ENCODE measurements at places on chromosomes 7 and 10.

GRCh38 chr7:43302773-43303460 lies 190.5 kb downstream of the HECW1 start:
- DNase-seq: no peak

DNA sequence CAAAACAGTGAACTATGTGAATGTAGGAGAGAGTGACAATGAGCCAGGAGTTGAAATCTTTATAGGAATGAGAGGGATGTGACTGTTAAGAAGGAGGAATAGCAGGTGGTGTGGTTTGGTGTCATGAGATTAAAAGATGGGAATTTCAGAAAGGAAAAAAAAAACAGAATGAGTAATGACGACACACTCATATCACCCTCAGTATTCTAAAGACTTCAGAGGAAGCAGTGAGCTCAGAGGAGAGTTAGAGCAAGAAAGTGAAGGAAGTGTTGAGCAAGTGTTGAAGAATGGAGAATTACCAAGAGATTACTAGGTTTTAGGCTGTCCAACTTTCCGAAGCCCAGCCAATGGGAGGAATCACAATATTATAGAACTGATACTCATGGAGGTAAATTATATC lies 220.5 kb upstream of the HGF start:
- DNase-seq: no peak

- no peak for DNase-seq
Measured at GRCh38 chr10:113485736-113486135, 67.1 kb upstream of the HABP2 start.

GRCh38 chr10:32417911-32418547 lies 27.9 kb upstream of the CCDC7 start:
- no peak for DNase-seq

DNA sequence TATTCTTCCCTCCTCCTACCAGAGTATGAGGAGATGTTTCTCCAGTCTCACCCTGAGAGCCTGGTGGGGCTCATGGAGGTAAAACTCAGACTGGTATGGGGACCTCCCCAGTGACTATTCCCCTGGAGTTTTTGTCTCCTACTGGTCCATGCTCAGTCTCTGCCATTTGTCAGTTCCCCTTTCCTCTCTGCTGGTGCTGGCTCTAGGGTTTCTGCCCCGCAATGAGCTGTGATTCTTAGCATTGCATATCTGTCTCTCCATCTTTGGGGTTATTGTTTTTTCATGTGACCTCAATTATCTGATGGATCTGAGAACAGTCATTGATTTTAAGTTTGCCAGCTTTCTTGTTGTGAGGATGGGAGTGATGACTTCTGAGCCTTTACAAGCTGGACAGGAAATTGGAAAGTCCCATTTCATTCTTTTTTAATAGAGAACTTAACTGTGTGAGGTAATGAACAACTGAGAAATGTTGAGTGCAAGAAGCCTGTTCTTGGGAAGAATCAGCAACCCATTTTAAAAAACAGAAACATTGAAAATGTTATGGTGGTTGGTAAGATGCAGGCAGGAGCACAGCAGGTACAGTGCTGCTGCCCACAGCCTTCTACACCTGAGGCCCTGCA lies 26.9 kb downstream of the NACAD start:
- DNase-seq: no peak

DNA sequence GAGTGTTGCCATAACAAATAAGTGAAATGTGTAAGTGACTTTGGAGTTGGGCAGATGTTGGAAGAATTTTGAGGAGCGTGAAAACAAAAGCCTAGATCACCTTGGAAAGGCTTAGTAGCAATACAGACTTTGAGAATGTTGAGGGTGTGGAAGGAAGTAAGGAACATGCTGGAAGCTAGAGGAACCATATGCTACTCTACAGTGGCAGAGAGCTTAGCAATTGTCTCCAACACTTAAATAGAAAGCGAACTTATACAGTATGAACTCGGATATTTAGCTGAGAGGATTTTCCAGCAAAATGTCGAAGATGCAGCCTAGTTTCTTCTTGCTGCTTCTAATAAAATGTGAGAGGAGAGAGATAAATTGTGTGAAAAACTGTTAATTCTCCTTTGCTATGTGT lies 271.2 kb downstream of the ADRA2A start:
- DNase-seq: no peak

DNA sequence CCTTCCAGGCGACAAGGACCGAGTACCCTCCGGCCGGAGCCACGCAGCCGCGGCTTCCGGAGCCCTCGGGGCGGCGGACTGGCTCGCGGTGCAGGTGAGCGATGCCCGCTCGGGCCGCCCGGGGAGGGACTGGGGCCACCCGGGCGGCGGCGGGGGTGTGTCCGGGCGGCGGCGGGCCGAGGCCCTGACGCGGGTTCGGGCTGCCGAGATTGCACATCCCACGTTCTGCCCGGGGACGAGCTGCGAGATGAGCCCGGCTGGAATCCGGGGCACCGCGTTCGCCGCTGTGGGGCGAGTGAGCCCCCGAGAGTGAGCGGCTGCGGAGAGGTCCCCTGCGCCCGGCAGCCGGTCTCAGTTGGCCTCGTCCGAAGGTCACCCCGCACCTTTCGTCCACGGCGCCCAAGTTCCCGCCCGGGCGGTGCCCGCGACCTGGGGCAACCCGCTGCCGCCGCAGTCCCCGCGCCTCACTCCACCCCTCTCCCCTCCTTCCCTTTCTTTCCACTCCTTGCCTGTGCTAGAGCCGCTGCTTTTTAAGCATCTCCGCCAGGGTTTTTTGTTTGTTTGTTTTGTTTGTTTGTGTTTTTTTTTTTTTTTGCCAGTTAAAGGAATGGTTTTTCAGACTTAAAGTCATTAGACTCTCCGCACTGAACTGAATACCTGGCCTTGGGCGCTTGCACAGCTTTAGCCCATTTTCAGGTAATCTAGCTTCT lies 515 bp downstream of the RALA start:
- no peak for DNase-seq

- no peak for DNase-seq
Measured at GRCh38 chr7:135239263-135239662, 5.6 kb downstream of the STRA8 start.

GRCh38 chr10:132740588-132740987 lies 45.4 kb downstream of the NKX6-2 start:
- no peak for DNase-seq

DNA sequence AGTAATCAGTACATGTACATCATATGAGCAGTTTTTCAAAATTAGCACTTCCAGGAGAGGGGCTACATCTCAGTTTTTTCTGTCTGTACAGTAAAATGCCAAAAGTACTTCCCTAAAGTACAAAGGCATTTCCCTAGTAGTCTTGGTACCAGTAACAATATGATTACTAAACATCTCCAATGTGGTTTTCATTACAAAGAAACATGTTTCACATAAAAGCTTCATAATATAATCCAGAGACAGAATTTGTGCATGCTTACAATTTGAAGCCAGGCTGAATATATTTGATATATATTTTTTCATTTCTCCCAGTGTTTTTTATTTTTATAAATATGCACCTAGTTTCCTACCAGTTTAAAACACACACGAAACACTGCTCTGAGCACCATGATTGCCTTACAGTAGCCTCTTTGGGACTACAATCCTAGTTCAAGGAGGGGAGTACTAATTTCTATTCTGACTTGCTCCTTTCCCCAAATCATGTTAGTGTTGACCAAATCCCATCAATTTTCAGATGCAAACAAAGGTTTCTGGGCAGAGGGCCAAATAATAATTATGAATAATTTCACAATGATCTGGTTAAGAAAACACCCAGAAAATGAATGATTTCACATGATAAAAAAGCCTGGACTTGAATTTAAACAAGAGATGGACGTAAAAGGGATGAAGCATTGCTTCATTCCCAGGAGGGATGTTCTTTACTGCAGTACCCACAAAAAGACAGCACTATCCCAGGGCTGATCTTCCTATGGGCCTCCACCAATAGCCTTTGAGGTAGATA lies 201.3 kb downstream of the SLC25A13 start:
- DNase-seq: no peak

DNA sequence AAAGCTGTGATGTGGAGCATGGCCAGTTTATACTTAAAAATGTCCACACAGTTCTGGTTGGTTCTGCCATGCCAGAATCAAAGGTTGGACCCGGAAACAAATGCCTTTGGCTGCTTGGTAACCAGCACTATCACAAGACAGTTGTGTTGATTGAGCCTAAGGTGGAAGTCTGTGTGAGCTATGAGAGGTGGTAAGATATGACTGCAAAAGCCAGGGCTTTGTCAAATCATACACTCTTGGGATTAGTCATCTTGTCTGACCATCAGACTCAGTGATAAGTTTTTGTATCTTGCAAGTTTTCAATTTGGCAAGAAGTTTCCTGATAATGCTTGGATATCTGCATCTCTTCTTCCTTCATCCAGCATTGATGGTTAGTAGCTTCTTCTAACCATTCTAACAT lies 35.5 kb downstream of the GPR141 start:
- no peak for DNase-seq

- no peak for DNase-seq
Measured at GRCh38 chr10:4108693-4109092, 323.7 kb upstream of the KLF6 start.

DNA sequence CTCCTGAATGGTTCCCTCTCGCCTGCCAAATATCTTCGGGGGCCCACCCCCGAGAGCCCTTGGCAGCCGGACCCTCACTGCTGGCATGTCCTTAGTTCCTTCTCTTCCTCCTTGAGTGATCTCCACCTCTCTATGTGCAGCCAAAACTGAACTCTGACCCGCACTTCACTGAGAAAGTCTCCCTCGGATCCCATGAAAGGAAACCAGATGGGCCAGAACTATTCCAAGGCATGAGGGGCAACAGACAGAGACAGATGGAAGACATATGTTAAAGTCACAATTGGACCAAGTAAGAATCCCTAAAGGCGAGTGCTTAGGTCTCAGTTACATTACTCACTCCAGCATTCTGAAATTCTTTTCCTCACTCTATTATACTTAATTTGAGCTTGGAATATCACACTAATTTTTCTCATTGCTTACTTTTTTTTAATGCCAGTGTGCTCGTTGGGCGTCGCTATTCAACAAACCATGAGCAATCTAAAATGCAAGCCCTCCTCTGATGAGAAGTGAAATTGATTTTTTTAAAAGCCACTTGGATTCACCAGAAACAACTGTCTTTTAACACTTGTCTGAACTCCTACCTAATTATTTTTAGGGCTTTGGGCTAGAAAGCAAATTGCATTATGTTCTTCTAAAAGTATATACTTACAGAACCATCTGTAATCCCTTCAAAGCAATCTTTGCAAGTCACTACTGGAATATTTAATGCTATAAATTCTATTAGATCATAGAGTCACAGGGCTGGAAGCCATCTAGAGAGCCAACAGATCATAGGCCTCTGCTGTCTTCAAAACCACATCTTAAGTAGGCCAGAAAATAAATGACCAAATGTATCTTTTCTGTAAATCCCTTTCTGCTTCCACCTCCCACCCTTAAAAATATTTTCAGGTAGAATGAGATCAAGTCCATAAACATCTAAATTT lies 43.3 kb upstream of the EZH2 start:
- no peak for DNase-seq

GRCh38 chr7:151383638-151384351 lies 26.0 kb downstream of the WDR86 start:
- DNase-seq: no peak

DNA sequence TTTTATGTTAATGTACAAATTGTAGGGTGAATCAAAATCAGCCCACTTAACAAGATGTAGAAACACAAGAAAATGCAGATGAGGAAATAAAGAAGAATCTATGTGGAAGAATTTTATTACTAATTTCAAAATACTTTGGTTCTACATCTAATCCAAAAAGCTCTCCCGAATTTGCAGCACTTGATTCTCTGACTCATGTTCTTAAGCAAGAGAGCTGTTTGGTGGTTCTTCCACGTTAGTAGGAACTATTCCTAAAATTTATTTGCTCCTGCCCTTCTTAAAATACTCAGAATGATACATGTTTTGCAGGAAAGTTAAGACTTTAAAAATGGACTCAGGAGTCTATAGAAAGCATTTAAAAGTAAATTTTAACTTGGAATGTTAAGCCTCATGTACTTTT lies 91.8 kb downstream of the ZMYND11 start:
- no peak for DNase-seq

- no peak for DNase-seq
Measured at GRCh38 chr10:8614054-8614565, 559.6 kb downstream of the GATA3 start.

GRCh38 chr7:2124604-2125345 lies 108.0 kb downstream of the MAD1L1 start:
- DNase-seq: no peak

All from stimulated activated CD4-positive, alpha-beta T cell treated with anti-CD3 and anti-CD28 coated beads, Interleukin-1b, Interleukin-23, amount 100 ng/mL, for 1 hour (primary cell).